Brain (organoid and tissue), 16 donors: ENCODE measurements at places on chromosomes 16 and 17.

DNA sequence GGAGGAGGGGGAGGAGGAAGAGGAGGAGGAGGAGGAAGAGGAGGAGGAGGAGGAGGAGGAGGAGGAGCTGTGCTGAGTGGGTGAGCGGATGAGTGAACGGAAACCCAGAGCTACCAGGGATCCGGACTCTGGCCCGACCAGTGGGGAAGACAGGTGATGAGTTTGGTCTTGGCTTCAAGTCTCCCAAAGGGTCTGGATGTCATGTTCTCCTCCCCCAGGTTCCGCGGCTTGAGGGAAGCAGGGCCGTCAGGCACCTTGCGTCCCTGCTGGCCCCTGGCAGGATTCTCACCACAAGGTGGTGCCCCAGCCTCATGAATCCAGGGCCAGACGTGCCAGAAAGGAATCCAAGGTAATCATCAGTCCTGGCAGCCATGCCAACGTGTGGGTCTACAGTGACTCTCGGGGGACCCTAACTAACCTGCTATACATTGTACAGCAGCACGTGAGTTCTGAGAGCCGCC, 13.5 kb upstream of the ABAT start:
- DNase-seq = peak; percentile 75

GRCh38 chr17:10077561-10078299, 120.7 kb downstream of the GAS7 start:
- no peak for DNase-seq

GRCh38 chr17:81020767-81021497, 14.0 kb upstream of the BAIAP2 start:
- no peak for DNase-seq

DNA sequence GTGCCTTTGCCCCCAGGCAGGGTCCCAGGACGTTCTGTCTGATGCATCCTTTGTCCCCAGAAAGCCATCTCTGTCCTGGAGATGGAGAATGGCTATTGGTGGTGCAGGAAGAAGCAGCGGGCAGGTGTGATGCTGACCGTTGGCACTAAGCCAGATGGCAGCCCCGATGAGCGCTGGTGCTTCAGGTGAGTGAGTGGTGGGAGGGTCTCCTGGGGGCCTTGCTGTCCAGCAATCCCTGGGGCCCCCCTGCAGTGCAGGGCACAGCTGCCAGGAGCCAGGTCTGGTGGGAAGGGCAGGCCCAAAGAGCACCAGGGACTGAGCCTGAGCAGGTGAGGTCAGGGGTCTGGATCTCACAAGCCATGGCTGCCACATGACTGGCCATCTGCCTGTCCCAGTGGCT, 18.1 kb downstream of the TRPV2 start:
- DNase-seq = no peak

GRCh38 chr17:60463157-60463835, 41.0 kb downstream of the CHCT1 start:
- no peak for DNase-seq

- DNase-seq = no peak
Measured at GRCh38 chr17:45341533-45342158, 24.8 kb upstream of the MAP3K14 start.

DNA sequence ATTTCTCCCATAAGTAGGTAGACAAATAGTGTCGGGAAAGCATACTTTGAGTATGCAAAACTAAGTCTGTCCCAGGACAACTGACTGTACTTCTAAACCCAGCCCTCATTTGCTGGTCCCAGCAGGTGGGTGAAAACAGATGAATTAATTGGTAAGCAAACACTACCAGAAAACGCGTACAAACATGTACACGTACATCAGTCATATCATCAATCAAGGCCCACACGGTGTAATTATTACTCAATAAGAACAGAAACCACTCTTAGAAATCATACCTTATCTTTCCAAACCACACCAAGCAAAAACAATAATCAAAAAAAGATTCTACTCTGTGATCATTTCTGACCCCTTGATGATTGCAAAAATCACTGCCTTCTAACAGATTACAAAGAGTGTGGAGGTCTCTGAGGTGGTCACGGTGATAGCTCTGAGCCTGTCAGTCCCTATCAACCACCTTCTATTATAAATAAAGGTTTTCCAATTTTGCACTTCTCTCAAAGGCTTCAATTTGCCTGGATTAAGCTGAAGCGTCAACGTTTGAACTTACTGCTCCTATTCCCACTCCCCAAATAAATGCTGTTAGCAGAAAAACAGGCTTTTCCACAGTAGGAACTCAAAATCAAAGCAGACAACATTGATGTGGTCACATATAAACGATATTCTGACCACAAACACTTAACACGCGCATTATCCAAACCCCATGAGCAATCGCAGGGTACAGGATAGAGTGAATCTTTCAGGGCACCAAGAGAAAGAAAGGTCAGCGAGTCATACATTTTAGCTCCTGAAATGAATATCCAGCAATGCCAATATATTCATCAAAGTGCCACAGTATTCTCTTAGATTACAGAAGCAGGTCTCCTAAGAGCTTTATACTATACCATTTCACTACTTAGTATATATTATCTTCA, 211.9 kb downstream of the STX8 start:
- no peak for DNase-seq

DNA sequence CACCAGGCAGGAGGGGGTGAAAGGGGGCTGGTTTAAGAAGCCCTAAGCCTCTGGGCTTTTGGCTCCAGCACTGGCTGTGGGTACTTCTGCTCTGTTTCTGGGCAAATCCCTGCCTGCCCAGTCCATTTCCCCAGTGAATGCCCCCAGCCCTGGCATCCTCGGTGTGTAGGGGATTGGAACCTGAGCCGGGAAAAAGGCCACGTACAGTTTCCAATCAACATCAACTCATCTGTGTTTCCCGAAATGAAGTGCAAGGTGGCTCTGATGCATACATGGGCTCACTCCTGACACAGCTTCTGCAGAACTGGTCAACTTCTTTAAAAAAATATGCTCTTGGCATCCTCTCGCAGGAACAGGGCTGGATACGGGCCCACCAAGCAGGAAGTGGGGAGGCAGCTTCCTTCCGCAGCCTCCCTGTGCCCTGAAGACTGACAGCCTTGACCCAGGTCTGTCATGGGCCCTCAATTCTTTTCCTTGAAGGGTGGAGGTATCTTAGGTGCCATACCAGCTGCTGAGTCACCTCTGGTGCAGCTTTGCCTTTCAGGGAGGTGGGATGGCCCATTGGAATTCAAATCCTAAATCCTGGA, 73.3 kb downstream of the N4BP1 start:
- no peak for DNase-seq

- DNase-seq = no peak
Measured at GRCh38 chr17:340074-340473, 12.5 kb downstream of the RPH3AL start.

DNA sequence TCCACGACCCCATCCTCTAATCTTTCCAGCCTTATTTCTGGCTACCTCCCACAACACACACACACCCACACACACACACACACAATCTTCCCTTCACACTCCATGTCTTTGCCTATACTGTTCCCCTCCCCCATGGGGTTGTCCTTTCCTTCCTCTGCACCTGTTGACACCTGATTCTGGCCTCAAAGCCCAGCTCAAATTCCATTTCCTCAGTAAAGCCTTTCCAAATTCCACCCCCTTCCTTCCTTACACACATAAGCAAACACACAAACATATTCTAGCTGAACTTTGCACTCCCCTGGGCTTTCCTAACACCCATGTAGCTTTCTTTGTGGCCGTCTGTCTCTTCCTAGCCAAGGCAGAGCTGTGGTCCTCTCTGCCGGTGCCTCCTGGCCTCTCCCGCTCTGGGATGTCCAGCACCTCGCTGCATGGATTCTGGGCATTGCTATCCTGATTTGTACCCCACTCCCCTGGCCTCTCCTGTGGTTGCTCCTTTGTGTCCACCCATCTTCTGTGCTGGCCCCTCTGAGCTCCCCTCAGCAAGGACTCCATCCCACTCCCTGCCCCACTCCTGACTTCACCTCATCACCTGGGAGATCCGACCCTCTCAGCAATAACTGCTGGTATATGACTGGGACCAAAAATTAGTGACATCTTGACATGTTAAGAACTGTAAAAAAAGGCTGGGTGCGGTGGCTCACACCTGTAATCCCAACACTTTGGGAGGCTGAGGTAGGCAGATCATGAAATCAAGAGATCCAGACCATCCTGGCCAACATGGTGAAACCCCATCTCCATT, 8.4 kb upstream of the SRCIN1 start:
- DNase-seq = no peak

- no peak for DNase-seq
Measured at GRCh38 chr16:10578474-10579316, 1.7 kb downstream of the EMP2 start.

- no peak for DNase-seq
Measured at GRCh38 chr17:9150446-9151090, 129.3 kb downstream of the NTN1 start.

- no peak for DNase-seq
Measured at GRCh38 chr17:82015311-82015971, 7.2 kb downstream of the CENPX start.

DNA sequence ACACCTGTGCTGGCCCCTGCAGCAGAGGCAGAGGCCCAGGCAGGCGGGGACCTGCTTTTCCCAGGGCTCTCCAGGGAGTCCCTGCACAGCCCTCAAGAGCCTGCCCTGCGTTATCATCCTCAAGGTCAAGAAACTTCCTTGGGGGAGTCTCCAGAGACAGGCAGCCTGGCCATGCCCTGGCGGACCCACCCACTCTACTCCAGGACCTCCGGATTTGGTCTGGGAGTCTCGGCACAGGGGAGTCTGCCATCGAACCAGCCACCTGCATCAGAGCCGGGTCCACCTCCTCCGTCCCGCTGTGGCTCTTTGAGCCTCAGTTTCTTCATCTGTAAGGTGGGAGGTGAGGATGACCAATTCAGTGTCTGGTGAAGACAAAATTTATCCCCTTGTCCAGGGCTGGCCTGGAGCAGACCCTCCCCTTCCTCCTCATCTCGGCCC, 75.3 kb upstream of the TNRC6C start:
- DNase-seq = no peak

DNA sequence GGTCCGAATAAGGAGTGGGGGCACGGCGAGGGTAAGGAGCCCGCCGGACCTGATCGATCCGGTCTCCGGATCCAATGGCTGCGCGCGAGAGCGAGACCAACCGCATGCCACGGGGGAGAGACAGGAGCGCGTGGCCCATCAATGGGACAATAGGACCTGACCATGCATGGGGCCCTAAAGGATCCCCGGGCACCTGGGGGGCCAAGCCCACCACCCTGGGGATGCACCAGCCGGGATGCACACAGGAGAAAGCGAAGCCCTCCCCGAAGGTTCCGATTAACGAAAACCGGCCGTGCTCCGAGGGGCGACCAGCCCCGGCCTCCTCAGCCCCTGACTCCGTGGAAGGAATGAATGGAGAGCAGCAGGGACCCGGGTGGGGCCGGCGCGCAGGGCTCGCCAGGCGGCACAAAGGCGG, 525 bp downstream of the JPT1 start:
- peak; percentile 72 for DNase-seq

DNA sequence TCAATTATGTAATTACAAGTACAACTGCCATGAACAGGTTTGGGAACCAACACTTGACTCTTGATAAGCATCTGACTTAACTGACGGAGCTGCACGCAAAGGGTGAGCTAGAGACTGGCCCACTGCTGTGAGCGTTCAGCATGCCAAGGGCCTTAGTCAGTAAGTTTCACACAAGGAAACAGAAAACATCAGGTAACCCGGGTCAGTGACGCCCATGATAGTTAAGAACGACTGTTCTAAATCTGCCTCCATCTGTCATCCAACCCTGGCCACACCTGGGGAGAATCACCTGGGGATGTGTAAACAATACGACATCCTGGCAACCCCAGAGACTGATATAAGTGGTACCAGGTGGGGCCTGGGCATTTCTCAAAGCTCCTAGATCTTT, 12.3 kb downstream of the SMIM5 start:
- DNase-seq = no peak

- DNase-seq = no peak
Measured at GRCh38 chr17:68396226-68397107, 60.8 kb downstream of the WIPI1 start.

DNA sequence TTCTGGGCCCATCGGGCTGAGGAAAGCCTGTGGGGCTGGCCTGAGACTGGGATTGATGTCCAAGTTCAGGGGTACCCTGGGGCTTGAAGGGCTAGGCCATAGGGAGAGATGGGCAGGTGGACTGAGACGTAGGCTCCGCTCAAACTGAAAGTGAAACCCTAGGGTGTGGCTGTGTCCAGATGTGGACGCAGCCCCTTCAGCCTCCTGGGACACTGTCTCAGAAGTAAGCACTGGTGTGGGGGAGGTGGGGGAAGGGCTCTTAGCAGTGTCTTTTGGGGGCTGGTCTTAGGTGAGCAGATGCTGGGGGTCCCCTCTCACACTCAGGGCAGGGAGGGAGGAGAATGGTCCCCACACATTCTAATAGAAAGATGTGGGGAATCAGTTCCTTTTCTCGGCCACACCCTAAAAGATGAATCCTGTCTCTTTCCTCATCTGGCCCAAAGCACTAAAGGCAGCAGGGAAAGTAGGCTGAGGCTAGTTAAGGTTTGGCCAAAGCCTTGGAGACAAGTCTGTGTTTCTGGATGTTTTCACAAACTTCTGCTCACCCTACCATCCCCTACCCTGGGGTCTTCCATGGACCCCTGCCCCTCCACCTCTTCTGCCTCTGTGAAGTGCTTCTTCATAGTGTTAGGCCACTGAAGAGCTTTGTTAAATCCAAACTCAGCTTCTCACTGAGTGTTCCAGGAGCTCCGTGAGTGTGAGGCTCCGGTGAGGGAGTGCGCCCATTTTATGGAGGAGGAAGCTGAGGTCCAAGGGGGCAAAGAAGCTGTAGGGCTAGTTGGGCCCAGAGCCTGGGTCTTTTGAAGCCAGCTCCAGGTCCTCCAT, 5.6 kb downstream of the FMNL1 start:
- DNase-seq = no peak

DNA sequence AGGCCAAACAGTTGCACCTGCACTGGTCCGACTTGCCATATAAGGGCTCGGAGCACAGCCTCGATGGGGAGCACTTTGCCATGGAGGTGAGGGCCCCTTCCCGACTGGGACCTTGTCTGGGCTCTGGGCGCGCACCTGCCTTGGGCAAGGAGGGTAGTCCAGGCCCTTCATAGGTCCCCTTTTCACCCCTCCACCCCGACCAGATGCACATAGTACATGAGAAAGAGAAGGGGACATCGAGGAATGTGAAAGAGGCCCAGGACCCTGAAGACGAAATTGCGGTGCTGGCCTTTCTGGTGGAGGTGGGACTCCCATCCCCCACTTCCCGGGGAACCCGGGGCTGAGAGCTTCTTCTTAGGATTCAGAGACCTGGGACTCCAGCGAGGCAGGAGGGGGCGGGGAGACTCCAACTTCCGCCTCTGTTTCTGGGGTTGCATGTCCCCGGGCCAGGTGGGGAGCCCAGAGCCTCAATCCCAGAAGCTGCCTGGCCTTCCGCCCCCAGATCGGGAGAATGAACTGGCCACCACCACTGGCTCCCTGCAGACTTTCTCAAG, 7.8 kb downstream of the CA4 start:
- DNase-seq = no peak

DNA sequence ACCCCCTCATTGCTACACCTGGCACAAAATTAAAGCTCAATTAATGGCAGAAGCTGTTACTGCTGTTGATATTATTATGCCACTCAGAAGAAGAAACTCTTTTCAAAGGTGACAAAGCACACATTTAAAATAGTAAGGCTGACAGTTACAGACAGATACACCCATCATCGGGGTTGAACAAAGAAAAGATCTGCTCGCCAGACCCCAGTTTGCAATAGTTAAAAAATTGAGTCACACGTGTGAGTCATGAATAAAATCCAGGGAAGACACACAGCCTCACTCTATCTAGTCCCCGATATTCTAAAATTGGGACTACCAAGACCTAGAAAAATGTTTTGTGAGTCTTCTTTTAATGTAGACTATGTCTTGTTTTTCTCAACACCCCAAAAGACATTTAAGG, 330.0 kb upstream of the SOX9 start:
- DNase-seq = no peak

GRCh38 chr17:41583137-41584127, 3.3 kb downstream of the KRT14 start:
- DNase-seq = no peak
